ENCODE measurements at places on chromosomes 2 and 18.

DNA sequence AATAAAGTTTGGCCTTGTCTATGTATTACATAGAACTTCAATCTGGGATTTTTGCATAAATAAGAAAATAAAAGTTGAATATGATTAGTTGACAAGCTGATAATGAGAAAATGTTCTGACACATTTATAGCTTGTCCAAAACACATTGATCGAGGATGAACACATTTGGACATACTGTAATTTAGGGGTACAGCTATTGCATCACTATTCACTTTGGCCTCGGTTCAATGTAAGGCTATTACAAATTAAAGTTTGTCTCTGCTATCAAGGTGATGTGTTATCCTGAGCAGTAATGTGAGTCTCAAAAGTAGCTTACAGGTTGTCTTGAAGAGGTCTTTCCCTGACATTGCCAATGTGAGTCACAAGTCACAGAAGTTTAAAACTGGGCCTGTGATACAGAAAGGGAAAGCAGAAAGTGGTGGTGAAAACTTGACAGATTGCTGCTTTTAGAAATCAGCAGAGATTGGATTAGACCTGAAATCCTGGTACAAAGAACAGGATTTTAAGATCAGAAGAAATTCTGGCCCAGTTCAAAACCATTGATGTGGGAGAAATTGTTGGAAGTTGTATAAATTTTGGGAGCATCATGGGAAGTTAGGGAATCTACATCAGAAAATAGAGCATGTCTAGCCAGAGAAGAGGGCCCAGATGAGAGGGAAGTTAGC lies 674.1 kb downstream of the NYAP2 start:
- DNase-seq, result no peak

- DNase-seq, result no peak
Measured at GRCh38 chr18:64972545-64972944, 778.3 kb upstream of the CDH7 start.

- DNase-seq, result no peak
Measured at GRCh38 chr2:225458431-225459117, 59.1 kb downstream of the NYAP2 start.

DNA sequence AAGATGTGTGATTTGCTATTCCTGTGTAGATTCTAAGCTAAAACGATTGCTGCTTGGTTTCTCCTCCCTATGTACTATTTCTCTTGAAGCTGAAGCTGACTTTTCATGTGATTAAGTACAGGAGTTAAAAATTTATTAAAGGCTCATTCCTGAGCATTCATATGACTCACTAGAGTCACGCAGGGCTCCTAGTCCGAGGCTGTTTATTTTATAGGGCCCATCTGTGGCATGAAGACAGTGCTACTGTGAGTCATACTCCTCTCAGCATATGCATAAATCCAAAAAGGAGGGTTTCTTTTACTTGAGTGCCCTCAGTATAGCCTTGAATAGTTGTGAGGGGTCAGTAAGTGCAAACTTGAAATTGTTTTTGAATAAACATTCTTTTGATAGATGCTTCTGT lies 378.8 kb downstream of the PTPRM start:
- DNase-seq, result no peak

DNA sequence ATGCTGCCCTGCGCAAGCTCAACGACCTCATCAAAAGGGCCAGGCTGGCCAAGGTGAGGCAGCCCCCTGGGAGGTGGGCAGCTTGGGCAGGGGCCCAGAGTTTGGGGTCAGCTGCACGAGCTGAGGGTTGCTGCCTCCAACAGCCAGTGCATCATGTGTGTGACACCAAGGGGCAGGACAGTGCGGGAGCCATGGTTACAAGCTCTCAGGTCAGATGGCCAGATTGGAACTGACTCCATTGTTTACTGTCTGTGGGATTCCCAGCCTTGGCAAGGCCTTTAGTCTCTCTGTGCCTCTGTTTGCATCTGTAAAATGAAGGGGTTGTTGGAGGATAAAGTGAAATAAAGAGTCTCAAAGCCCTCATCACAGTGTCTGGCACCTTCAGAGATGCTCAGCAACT lies 26.9 kb downstream of the EHD3 start:
- DNase-seq, result no peak

- no peak for DNase-seq
Measured at GRCh38 chr2:128024816-128025215, 3.0 kb downstream of the SAP130 start.

DNA sequence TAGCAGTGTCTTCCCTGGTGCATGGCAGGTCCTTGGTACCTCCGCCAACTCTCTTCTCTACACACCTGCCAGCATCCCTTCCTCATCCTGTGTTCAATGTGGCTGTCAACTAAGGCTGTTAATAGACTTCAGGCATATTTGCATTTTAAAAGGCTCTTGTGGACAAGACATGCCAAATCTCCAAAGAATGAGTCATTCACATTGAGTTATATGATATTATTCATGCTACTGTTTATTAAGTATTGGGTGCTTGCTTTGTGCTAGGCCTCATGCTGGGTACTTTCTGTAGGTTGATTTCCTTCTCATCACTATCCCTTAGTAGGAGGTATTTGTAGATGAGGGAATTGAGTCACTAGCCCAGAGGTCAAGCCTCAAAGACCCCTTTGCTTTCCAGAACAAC lies 5.2 kb downstream of the MYO1B start:
- DNase-seq, result no peak

All from activated gamma-delta T cell treated with Interleukin-2 at 50 U/mL for 16 hours (primary cell).